Progenitor cell of endocrine pancreas (in vitro differentiated cells): ENCODE measurements at places on chromosomes 5 and 9. TPM values are rescaled to one million over a fixed set of nuclear protein-coding genes. Genes with fewer than 3 reads are reported as not detected.

DNA sequence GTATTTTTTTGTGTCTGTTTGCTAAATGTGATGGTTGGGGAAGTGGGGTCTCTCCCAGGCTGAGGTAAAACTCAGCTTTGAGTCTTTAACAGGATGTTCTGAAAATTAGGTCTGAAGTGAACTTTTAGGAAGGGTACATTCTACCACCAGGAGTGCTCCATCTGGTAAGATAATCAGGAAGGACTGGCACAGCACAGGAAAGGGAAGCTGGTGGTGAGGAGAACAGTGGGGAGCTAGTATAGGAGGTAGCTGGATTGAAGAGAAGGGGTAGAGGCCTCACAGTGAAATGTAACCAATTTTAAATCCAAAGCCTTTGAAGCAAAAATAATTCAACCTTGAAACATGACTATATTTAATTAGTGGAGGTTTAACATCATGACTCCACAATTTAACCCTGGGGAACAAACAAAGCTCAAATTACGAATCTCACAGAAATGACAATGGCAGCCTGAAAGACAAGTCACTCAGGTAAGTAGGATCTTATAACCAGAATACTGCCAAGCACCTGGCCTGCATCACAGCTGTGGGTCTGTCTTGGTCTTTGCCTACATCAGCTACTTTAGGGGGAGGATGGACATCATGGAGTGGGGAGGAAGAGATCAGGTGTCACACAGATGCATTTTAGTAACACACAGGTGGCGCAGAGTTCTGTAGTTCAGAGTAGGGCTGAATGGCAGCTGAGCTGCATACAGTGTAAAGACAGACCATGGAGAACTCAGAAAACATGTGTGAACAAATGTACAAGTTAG is 445.3 kb downstream of the DMRT2 start:
- H3K27me3 ChIP-seq, result peaks cover 10% of the 10 kb centered on the region
- H3K27ac ChIP-seq, result no peak overlapping the region
- H3K4me3 ChIP-seq, result no peak overlapping the region
- peaks cover 2% of the 10 kb centered on the region for H3K4me1 ChIP-seq
- no peaks in the 10 kb centered on the region for H3K36me3 ChIP-seq

DNA sequence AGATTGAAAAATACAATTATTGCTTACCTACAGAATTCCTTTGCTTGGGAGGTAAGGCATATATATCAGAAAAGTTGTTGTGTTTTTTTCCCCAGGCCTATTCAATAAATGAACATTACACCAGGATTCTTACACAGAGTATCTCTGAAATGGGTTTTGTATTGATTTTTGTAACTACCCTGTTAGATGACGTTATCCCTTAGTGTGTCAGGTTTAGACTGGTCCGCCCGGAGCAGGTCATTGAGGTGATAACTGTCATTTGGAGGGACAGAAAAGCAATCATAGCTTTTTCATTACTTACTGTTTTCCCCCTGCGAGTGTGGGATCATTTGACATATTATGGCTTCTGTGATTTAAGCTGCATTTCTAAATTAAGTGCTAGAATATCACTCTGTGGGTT is 715.2 kb upstream of the ADAMTS16 start:
- DNase-seq, result no peak
- H3K27me3 ChIP-seq, result peaks cover 2% of the 10 kb centered on the region
- H3K36me3 ChIP-seq, result no peaks in the 10 kb centered on the region
- peaks cover 7% of the 10 kb centered on the region for H3K4me1 ChIP-seq
- no peak overlapping the region for H3K27ac ChIP-seq

DNA sequence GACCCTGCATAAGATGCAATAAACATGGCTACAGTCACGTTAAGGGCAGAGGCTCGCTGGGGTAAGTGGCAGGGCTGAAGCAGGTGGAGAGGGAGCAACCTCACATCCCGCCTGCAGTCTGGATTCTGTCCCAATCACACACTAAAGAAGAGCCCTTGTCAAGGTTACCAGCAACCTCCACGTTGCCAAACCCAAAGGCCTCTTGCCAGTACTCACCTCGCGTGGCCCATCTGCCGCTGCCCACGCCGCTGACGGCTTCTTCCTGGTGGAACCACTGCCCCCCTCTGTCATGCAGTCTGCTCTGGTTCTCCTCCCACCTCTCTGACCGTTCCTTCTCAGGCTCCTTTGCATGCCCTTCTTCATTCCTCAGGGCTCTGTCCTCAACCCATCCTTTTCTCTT is 8.8 kb downstream of the AQP7 start:
- H3K4me3 ChIP-seq, result no peak overlapping the region
- peaks cover 38% of the 10 kb centered on the region for H3K4me1 ChIP-seq
- H3K27ac ChIP-seq, result no peak overlapping the region
- no peaks in the 10 kb centered on the region for H3K27me3 ChIP-seq

DNA sequence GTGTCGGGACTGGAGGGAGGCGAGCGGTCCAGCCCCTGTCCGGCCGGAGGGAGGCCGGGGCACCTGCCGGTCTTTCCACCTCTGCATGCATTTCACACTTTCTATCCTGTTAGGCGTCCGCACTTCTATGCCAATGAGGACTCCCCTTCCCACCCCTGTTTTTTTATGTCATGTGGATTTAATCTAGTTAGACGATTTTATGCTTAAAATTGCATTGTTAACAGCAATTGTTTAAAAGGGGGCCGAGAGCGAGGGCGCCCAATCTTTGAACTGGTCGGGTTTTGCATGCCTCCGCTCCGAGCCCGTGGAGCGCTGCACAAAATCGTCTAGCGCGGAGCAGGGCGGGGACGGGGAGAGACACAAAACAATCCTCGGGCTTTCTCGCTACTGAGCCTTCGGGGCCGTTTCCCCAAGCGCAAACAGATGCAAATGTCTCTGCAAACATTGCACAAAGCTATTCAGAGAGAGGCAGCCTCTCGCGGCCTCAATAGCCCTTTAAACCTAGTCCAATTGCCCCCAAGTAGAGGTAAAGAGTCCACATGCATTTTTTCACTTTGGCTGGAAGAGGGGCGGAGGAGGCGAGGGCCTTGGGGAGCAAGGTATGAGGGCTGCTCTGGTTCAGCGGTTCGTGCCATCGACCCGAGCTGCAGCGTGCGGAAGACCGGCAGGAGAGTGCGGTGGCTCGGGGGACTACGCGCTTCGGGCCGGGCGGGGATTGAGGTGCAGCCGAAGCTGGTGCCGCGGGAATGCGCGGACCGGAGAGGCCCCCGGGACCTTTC is 37.5 kb upstream of the TIFAB start:
- H3K27ac ChIP-seq, result peak overlapping the region; percentile 56
- peak overlapping the region; percentile 61 for H3K4me3 ChIP-seq
- no peak for DNase-seq

DNA sequence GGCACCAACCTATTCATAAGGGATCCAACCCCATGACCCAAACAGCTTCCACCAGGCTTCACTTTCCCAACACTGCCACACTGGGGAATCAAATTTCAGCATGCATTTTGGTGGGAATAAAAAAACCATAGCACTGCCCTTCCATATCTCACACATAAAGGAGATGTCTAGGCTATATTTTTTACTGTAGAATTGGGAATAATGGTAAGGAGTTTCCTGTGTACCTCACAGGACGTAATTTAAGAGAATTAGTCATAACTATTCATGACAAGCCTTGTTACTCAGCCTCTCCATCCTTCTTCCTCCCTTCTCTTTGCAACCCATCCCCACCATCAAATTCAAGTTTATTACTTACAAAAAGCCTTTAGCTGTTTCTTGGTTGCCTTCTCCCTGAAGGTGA is 352.1 kb downstream of the MLLT3 start:
- no peak overlapping the region for H3K27ac ChIP-seq
- H3K4me1 ChIP-seq, result no peaks in the 10 kb centered on the region
- H3K36me3 ChIP-seq, result no peaks in the 10 kb centered on the region
- H3K4me3 ChIP-seq, result no peak overlapping the region

LHX3 gene
- total RNA-seq, result not detected in 2 replicates

PTPN3 gene
- total RNA-seq, result 3.7 and 4.8 TPM in 2 replicates

DDX4 gene
- total RNA-seq, result not detected in 2 replicates
